NCI-H2171 treated with DMSO at 0.1 percent for 48 hours (cell line): ENCODE measurements at places on chromosomes 5 and 9.

- no peak for DNase-seq
Measured at GRCh38 chr9:4465910-4466309, 24.4 kb upstream of the SLC1A1 start.

- DNase-seq = no peak
Measured at GRCh38 chr5:112356178-112356956, 62.7 kb downstream of the EPB41L4A start.

- no peak for DNase-seq
Measured at GRCh38 chr5:32753051-32753450, 41.9 kb downstream of the NPR3 start.

GRCh38 chr5:219991-220390 is 1.9 kb downstream of the SDHA start:
- DNase-seq = no peak

- no peak for DNase-seq
Measured at GRCh38 chr5:1719860-1720259, 79.8 kb downstream of the MRPL36 start.

- DNase-seq = peak; percentile 42
Measured at GRCh38 chr5:175712681-175713085, 54.8 kb downstream of the HRH2 start.

DNA sequence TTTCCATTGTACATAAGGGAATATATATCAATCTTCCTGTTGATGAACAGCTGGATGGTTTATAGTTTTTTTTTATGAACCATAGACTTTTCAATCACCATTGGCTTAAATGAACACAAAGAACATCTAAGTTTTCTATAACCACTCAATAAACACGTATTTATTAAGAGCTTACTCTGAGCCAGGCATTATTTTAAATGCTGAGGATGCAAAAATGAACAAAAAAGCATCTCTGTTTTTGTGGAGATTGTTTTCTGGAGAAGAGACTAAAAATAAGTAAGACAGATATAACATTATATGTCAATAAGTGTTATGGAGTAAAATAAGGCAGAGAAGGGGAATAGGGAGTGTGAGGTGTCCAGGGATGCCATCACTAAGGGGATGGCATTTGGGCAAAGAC is 52.1 kb upstream of the SLC24A2 start:
- DNase-seq = no peak

GRCh38 chr5:133332439-133333024 is 279.8 kb downstream of the FSTL4 start:
- DNase-seq = no peak

DNA sequence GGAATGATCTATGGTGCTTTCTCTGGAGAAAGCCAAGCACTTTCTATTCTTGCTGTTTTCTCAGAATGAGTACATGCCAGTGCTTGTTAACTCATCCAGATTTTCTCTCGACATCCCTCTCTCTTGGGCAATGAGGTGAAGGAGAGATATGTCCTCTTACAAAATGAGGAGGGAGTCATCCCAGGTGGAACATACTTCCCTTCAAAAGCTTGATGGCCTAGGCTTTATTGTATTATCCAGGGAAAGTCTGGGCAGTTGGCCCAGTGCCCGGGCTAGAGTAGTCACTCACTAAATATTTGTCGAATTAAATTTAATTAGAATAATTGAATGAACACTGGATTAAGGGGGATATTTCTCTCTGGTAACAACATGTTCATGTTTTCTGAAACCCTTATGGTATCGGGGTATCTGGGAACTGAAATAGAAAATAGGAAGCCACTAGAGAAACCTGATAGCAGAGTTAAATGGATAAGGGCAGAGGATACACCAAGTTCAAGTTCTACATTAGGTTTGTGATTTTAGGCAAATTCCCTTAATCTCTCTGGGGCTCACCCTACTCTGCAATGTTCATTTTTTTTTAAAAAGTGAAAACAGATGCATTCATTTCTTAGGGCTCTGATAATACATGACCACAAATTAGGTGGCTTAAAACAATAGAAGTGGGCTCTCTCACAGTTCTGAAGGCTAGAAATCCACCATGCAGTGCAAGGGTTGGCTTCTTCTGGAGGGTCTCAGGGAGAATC is 99.6 kb downstream of the LIFR start:
- DNase-seq = no peak

- no peak for DNase-seq
Measured at GRCh38 chr9:130933114-130934046, 5.7 kb downstream of the FIBCD1 start.

DNA sequence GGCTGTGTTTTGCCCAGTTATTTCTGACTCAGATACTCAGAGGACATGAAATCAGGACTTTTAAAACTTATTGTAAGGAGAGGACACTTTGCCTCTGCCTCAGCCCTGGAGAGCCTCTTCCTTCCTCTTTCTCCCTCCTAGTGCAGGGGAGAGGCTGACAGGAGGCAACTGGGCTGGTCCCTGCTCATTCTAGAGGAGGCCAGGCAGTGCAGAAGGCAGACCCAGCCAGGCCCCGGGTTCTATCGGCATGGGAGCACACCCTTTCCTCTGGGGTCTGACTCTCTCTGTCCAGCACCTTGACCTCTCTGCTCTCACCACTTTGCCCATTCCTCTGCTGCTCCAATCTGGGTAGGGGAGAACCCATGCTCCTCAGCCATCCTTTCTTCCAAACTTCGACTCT is 16.0 kb upstream of the SMIM32 start:
- no peak for DNase-seq

DNA sequence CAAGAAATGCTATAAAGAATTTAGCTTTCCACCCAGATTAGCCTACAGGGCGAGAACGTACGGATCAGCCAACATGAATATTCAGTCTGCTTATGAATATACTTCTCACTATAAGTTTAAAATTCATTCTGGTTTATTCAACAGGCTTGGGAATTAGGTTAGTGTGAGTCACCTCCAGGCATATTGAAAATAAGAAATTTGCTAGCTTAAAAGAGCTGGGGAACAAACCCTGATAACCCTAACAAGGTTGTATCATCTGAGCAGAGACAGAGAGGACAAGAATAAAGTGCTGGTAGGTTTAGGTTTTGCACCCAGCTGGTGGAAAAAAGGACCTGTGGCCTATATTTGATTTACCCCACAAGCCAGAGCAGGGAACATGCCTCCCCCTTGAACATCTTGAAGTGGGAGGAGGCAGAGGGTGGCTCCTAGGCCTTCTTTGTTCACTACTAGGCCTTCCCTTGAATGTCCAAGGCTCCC is 12.3 kb downstream of the FNBP1 start:
- DNase-seq = no peak

DNA sequence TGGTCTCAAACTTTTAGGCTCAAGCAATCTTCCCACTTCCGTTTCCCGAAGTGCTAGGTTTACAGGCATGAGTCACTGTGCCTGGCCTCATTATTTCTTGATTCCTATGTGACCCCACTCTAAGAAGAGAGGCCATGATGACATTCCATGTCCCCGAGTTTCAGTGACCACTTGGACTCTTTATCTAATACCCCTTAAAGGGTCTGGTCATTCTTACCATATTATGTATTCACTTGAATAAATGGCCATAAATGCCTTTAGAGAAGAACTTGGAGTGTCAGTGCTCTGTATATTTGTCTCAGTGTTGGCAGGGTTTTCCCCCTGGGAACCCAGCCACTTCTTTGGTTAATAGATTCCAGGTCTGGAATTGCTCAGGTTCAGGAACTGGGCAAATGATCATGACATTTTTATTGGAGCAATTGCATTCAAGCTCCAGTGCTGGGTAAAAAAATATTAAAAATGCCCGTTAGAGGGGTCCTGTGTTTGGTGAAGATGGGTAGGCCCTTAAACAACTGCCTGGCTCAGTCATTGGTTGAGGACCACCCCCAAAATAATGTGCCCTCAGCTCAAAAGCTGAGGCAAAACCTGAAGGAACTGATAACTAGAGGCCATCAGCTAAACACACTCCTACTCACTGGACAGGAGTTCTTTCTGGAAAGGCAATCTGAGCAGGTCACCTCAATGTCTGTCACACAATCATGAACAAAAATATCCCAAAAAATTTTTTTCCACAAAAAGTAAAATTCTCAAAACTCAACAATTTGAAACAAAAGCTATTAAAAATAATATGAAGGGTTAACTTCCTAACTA is 186.6 kb upstream of the ZNF608 start:
- DNase-seq = no peak

GRCh38 chr9:14693251-14693861 is at the start of gene ZDHHC21:
Gene ZDHHC21, minus strand, starts transcription at chr9:14693432. Its CDS starts 19,092 bp downstream, at chr9:14674340.
- DNase-seq = peak; percentile 49

GRCh38 chr5:116032991-116033390 is 719 bp downstream of the ARL14EPL start:
- no peak for DNase-seq

DNA sequence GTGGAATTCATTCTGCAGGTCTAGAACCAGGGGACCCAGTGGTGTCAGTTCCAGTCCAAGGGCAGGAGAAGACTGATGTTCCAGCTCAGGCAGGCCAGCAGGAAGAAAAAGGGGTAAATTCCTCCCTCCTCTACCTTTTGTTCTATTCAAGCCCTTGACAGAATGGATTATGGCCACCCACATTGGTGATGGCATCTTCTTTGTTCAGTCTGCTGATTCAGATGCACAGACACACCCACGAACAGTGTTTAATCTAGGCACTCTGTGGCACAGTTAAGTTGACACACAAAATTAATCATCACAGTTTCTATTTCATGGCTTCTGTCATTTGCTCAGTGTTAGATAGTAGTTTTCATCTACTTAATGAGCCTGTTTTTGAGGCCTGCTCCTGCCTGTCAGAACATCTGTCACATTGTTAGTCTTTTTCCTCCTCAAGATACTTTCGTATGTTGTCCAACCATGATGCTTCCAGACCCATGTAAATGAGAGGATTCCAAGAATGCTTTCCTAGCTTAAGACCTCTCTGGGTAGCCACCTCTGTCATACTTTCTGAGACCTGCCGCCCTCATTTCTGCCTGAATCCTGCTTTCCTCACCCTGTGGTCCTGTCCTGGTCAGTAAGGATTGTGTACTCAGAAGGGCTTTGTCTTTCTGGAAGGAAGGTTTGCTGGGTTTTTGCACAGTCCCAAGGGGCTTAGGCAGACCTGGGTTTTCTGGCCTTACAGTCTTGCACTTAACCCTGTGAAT is 72.5 kb downstream of the SPIN1 start:
- peak; percentile 69 for DNase-seq

DNA sequence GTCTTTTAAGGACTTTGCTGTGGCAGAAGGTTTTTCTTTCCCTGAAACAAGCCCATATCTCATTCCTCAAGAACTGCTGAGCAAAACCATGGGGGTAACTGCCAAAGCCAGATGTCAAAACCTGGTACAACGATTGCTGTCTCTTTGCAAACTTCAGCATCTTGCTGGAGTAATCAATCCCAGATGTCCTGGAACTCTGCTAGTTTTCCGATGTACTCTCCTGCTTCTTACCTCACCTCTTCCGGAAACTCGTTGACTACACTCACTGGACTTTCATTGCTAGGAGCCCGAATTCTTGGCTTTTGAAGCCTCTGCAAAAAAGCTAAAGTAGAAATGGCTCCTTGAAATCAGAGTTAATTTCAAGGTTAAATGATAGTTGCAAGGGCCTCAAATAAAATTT is 23.3 kb downstream of the RAD1 start:
- no peak for DNase-seq

- no peak for DNase-seq
Measured at GRCh38 chr9:37947977-37948376, 44.0 kb upstream of the SLC25A51 start.

DNA sequence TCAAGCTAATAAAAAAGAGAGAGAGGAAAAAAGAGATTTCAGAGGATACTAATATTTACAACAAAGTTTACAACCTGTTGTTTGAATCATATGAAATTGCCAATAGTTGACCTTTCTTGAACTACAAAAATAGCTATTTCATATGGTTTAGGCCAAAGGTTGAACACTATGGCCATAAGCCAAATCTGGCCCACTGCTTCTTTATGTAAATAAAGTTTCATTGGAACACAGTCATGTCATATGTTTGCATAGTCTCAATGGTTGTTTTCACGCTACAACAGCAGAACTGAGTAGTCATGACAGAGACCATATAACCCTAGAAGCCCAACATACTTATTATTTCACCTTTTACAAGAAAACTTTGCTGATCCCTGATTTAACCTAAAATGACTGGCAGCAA is 20.9 kb downstream of the SEMA5A start:
- DNase-seq = no peak

DNA sequence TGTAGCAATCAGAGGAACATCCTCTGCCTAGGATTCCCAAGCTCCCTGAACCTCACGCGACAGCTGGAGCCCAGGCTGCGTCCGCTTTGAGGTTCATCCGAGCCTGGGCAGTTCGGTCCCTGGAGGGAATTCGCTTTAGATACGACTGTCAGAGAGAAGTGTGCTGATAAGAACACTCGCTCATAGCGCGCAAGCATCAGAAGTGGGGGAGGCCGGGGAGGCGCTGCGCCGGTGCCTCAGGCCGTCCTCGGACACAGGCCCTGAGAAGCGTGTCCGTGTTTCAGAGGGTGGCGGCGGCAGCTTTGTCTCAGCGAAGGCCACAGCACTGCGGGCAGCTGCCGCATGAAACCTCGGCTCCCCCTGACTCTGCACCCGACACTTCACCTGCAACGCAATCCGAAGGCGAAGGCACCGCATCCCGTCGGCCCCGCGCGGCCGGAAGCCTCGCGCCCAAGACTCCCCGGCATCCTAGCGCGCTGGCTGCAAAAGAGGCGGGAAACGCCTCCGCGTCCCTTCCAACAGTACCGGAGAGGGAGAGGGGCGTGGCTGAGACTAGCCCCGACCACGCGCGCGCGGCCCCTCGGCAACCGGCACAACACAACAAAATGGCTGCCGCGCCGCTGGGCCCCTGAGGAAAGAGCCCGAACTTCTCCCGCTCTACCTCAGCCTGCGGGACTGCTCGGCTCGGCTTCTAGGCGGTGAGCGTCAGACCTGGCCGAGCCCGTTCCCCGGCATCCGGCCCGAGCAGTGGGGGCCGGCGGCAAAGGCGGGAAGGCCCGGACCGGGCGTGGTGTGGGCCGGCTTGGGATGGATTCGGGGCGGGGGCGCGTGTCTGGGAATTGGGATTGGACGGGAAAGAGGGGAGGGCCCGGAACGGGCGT is at the start of gene CNTRL:
Gene CNTRL (plus strand): TSS at position 586 of the 881 bp plus-strand sequence. CDS start 13,372 bp downstream, outside the sequence.
- peak; percentile 91 for DNase-seq

GRCh38 chr5:81819556-81820317 is 68.8 kb upstream of the SSBP2 start:
- DNase-seq = peak; percentile 50

- DNase-seq = no peak
Measured at GRCh38 chr5:90161414-90161813, 248.1 kb downstream of the CETN3 start.

GRCh38 chr9:91945277-91946085 is 4.5 kb downstream of the ROR2 start:
- no peak for DNase-seq
